Fibroblast of skin of right biceps (primary cell): ENCODE measurements at places on chromosomes 2 and 18.

DNA sequence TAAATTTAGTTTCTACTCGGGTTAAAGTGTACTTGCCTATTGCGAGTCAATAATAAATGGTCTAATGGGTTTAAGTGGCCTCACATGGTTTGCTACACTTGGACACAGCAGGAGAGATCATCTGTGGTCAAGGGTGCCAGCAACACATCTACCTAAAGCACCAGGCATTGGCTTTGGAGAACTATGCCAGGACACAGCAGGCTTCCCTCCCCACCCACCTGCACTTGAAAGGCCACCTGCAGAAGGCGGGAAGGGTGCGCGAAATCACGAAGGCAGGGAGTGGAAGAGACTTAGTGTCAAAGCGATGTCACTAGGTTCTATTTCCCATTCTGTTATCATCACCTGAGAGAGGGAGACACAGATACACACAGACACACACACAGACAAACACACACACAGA is 44.5 kb downstream of the MYT1L start:
- DNase-seq: no peak

GRCh38 chr18:26941584-26941983 is 76.1 kb upstream of the AQP4 start:
- no peak for DNase-seq

DNA sequence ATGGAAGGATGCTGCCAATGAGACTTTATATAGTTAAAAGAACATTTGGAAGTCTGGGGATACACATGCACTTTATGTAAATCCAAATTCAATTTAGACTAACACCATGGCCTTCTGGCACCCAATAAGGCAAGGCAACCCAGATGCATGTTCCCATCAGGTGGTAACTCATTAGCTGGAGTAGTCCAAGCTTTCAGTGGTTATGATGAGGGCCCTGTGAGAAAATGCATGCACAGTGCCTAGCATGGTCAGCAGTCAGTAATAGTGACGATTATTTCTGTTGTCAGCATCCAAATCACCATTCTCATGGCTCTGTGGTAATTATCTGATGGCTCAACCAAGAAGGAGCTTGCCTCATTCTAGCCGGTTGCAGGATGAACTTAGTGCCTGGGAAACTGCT is 70.3 kb upstream of the CTLA4 start:
- DNase-seq: no peak

DNA sequence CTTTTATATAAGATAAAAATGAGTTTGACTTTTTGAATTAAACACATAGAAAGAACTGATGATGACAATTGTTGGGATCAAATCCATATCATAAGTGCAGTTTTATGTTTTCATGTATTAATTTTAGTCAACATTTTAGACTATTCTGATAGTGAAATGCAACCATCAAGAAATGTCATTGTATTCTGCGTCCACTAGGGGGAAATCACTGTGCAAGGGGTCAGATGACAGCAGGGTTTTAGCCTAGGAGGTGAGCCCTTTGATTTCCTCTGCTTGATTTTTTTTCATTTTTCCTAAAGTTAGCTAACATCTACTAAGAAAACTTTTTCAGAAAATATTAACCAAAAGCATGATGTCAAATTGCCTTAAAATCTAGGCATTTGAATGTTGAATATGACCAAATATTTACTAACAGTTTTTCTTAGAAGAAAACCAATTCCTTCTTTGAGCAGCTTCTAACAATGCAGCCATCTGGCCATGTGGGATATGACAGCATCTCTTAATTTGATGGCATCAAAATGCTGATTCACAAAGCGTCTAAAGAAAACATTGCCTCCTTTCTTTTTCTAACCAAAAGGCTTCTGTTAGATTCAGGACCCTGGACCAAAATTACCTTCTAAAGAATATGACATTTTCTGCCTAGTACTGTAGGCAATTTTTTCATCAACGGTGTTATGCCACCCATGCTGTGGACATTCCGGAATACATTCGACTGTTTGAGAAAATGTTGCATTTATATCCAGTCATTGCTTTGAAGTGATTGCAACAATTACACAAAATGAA is 141.5 kb downstream of the SPHKAP start:
- DNase-seq: peak; percentile 19

DNA sequence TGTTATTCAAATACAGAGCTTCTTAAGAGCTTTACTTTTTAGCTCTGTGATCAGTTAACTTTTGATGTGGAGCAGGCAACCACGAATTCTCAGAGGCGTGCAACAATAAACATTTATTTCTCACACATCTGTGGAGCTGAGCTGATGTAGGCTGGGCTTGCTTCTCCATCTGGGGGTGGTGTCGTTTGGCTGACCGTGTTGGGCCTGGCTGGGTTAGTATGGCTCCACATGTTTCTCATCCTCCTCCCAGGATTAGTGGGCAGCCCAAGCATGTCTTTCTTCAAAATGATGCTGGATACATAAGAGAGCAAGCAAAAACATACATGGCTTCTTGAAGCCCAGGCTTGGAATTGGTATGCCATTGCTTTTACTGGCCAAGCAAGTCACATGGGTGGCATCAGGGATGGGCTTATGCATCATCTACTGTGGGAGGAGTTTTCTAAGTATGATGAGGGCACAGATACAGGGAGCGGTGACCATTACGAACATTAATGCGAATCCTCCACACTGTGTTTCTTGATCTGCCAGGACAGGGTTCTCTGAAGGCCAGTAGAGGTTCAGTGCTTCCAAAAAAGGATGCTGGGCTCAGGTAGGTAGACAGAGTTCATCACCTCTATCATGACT is 157.0 kb upstream of the TNP1 start:
- no peak for DNase-seq

DNA sequence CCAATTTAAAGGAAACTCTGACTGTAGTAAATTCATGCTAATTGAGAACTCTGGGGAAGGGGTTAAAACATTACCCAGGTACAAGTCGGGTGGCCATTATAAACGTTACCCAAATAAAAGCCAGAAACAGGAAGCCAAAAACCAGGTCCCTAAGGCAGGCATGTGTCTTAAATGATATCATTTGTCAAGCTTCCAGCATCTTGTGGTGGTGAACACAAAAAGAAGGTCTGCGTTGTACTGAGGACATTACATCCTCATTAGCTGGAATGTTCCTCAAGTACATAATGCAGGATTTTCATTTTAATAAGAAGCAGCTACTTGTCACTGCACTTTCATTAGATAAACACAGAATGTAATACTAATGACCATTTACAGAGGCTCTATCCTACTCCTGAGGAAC is 10.9 kb downstream of the PTGR3 start:
- peak; percentile 55 for DNase-seq

DNA sequence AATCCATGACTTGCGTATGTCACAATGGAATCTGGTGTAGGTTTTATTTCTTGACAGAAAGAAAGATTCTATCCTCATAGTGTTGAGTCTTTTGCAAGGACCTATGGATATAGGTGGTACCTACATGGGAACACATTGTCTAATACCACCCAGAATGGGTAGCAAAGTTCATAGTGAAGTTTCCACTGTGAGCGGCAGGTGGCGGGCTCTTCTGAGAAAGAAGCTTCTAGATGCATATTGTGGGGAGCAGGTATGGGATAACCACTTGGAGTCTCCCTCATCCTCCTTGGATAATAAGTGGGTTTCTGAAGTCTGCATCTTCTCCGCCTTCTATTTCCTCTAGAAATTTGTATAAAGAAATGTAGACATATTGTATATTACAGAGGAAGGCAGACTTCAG is 44.9 kb downstream of the LINC00305 start:
- DNase-seq: no peak

DNA sequence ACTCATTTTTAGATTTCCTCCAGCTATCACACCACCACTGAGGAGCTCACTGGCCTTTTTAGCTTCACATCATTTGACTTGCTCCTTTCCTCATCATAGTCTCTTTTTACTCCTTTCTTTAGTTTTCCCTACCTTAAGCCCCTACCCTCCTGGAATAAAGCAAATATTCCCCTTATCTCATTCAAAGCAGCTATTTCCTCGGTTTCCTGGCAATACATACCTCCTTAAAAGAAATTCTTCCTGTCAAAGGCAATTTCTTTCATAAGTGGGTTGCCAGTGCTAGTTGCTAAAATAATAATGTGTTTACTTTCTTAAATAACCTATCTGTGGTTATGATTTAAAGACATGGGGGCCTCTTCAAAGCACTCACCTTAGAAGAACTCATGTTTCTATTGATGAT is 359.3 kb downstream of the GALNT13 start:
- no peak for DNase-seq

GRCh38 chr18:31634331-31634713 is 42.6 kb downstream of the TTR start:
- no peak for DNase-seq

GRCh38 chr18:12934454-12935071 is 13.2 kb upstream of the SEH1L start:
- peak; percentile 84 for DNase-seq
